ENCODE measurements at places on chromosomes 16 and 17.

- no peak for DNase-seq
These were observed 72.6 kb upstream of the RPL38 start for GRCh38 chr17:74130841-74131240.

DNA sequence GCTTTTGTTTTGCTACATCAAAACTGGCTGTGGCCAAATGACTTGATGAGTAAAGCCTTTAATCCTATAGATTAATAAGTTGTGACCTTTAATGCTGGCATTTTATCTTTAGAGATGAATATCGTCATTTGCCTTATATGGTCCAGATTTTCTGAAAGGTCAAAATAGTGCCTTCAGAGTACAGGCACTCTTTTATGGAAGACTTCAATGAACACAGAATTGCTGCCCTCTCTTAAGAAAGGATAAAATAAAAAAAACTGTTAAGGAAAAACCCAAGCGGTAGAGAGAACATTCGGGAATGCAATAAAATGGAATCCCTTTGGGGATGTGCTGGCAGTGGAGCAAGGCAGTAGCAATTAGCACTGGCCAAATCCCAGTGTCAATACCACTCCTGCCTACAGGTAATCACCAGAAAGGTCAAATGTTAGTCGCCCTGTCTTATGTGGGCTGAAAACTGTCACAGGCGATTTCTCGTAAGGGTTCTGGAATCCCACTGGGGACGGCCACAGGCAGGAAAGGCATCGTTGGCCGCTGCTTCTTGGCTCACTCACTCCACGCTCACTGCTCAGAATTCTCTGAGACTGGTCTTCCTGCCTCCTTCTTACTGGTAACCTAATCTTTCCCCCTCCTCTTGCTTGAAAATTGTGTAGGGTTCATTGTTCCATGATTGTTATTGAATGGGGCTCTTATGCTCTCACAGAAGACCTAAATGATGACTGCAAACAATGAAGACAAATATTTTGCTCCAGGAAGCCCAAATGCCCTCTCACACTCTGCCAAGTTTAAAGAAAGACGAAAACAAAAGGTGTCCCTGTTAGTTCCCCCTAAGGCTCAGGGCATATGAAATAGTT, 45.4 kb upstream of the HSBP1 start:
- no peak for DNase-seq

- DNase-seq, result no peak
These were observed 11.9 kb downstream of the NPTX1 start for GRCh38 chr17:80464486-80464885.

DNA sequence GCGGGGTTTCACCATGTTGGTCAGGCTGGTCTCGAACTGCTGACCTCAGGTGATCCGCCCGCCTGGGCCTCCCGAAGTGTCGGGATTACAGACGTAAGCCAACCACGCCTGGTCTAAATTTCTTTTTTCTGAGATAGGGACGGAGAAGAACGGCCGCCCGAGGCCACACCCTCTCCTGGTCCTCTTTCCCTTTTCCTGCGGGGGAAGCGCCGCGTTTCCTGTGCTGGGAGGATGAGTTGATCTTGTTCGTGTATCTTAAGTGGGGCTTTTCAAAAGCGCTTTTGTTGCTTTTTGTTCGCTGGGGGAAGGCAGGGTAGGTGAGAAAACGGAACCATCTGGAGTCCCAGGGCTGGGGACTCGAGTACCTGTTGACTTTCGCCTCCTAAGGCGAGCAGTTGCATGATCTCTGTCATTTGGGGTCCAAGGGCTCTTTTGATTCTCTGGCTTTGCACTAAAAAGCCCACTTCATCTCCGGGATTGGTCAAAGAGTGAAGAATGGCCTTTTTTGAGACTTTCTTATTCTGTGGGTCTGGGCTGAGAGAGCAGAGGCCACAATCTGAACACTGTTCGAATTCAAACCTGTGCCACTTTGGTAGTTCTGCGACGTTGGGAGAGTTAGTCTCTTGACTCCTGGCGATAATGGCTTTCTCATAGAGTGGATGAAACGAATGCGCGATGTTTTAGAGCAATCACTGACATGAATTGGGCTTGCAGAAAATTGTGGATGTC, 1.3 kb downstream of the FUS start:
- DNase-seq, result no peak

DNA sequence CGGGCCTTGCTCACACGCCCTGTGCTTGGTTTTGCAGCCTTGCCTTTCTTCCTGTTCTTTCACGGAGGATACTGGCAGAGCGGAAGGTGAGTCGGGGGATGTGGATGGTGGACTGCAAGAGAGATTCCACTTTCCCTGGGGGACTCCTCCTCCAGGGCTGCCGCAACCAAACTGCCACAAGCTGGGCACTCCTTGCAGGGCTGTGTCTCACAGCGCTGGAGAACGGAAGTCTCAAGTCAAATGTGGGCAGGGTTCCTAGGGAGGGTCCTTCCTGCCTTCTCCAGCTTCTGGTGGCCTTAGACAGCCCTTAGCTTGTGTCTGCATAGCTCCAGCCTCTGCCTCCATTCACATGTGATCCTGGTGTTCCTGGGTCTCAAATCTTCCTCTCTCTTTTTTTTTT, 11.4 kb upstream of the BIRC5 start:
- no peak for DNase-seq
